ENCODE measurements at places on chromosomes 3 and 15. TPM values are rescaled to one million over a fixed set of nuclear protein-coding genes. Genes with fewer than 3 reads are reported as not detected.

Gene SYNPR
- not detected for total RNA-seq

Gene SPESP1
- 5.0 TPM for total RNA-seq

Gene RETNLB
- not detected for total RNA-seq

Gene OR5AC2
- total RNA-seq = not detected

Gene GPR149
- not detected for total RNA-seq

Gene SLC6A20
- total RNA-seq = 17.0 TPM

Gene CCR2
- total RNA-seq = 27.0 TPM

Gene CHST14
- 20.2 TPM for total RNA-seq

Gene ADGRG7
- not detected for total RNA-seq

Gene SERF2
- 1,311 TPM for total RNA-seq

Gene RHCG
- not detected for total RNA-seq

Gene MASP1
- total RNA-seq = 0.42 TPM

Data from left lung (tissue), 14 donors.